ENCODE measurements at places on chromosomes 6 and 20. TPM values are rescaled to one million over a fixed set of nuclear protein-coding genes. Genes with fewer than 3 reads are reported as not detected.

DNA sequence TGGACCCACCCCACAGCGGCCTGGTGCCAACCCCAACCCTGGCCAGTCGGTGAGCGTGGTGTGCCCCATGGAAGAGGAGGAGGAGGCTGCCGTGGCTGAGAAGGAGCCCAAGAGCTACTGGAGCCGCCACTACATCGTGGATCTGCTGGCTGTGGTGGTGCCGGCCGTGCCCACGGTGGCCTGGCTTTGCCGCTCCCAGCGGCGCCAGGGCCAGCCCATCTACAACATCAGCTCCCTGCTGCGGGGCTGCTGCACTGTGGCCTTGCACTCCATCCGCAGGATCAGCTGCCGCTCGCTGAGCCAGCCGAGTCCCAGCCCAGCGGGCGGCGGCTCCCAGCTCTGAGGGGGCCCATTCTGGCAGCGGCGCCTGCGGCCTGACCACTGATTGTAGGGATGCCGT, 23.2 kb downstream of the SDCBP2 start:
- no peak for DNase-seq

DNA sequence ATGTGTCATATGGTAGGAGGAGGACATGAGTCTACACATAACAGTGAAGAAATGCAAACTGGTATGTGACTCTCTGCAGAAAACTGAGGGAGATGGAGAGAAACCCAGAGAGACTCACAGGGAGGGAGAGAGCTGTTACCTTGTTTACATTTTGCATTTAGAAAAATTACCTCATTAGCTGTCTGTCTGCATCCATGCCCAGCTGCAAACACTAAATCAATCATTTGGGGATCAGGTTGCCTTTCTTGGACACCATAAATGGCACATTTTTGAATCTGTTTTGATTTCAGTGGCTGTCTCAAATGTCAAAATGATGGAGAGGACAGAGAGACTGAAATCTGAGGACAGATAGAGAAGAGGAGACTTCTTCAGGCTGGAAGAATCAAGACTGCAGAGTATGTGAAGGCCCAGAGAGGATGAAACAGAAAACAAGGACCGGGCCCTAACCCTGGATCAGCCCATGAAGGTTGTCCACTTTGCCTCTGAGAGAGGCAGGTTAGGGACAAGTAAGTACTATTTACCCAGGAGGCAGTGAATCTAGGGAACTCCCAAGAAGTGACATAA, 92.2 kb downstream of the UNC5CL start:
- no peak for DNase-seq

GRCh38 chr6:157690441-157691210, 132.4 kb upstream of the SNX9 start:
- no peak for DNase-seq

The EYA4 gene
- total RNA-seq = not detected

DNA sequence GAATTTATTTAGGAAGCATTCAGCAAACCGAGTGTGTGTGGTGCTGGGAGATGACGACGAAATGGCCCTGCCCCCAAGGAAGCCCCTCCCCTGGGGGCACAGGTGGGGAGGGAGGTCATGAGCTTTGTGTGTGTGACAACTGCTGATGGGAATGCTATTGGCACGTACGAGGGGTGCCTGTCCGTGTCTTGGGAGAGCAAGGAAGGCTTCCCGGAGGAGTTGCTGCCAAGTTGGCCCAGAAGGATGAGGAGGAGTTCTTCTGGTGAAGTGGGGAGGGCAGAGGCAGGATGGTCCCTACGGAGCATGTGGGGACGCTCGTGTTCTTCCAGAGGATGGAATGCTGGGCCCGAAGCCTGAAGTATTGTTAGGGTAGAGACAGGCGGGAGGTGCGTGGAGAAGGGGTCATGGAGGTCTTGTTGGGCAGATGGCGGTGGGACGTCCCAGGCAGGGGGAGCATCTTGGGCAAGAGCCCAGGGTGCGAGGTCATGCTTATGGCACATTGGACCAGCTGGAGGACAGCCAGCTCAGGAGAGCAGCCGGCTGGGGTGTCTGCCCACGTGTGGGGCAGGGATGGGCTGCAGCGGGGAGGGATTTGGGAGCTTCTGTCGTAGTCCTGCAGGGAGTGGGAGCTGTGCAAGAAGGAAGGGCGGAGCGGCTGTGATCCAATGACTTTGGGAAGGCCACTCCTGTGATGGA, 46.1 kb downstream of the SYNJ2 start:
- no peak for DNase-seq

Data from activated CD8-positive, alpha-beta T cell treated with anti-CD3 and anti-CD28 coated beads for 36 hours (primary cell).